ENCODE measurements at places on chromosomes 12 and 14.

DNA sequence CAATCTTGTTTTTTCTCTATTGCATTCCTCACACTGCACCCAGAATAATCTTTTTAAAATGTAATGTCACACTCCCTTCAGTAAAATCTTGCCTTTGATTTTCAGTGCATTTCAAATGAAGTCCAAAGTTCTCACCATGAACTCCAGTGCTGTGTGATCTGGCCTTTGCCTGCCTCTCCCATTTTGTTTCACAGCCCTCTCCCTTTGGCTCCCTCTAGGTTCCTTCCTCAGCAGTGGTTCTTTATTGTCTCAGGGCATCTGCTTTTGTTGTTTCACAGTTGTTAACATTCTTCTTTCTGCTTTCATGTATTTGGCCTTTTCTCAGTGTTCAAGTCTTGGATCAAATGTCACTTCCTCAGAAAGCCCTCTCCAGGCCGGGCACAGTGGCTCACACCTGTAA, 84.5 kb upstream of the AMN1 start:
- DNase-seq, result no peak

DNA sequence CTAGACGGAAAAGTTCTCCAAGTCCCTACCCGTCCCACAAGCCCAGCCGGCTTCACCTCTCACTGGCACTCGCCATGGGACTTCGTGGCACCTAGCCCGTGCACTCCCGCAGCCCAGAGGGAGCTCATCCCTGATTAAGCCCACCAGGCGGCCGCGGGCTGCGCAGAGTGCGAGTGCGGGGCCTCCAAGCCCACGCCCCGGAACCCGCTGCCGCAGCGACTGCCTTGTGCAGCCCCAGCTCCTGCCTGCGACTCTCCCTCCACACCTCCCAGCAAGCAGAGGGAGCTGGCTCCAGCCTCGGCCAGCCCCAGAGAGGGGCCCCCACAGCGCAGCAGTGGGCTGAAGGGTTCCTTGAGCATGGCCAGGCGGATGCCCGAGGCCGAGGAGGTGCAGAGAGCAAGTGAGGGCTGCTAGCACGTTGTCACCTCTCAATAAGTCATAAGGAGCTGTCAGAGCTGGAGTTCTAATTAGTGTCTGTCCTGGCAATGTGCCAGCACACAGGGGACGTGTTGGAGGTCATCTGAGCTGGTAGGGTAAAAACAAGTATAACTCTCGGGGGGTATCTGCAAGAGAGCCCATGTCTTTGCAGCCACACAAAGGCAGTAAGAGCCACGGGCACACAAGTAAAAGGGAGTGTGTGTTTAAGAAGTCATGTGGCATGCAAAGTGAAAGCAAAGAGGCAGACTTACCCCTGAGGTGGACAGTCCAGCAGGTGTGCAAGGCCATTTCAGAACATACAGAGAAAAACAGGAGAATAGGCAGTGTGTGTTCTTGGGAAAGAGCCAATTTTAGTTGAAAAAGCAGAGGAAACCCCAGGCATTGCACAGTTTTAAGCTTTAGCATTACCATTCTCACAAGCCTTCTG, 27.1 kb upstream of the TMTC2 start:
- DNase-seq, result no peak

GRCh38 chr14:30808576-30808975, 65.8 kb upstream of the COCH start:
- no peak for DNase-seq

GRCh38 chr14:95507174-95507573, 9.3 kb downstream of the SYNE3 start:
- no peak for DNase-seq

- DNase-seq, result no peak
These were observed 1.4 kb upstream of the DNAJC22 start for GRCh38 chr12:49345051-49345824.

DNA sequence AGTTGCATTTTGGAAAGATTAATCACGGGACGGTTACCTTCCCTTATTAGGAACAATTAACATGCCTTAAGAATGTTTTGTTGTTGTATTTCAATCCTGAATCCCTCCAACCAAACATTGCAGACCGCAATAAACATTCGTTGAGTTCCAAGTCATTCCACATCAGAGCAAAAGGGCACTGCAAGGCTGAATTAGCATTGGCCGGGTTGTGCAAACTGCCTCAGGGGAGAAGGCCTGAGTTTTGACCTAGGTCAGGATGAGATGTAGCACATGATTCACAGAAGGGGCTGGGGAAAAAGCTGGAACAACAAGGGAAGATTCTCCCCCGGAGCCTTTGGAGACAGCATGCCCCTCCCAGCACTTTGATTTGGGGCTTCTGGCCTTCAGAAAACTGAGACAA, 82.1 kb upstream of the BDKRB2 start:
- DNase-seq, result no peak

GRCh38 chr14:35573911-35574310, 39.9 kb downstream of the INSM2 start:
- no peak for DNase-seq
